Activated T-cell treated with anti-CD3 and anti-CD28 coated beads for 1 hour (primary cell): ENCODE measurements at places on chromosomes 4 and X.

DNA sequence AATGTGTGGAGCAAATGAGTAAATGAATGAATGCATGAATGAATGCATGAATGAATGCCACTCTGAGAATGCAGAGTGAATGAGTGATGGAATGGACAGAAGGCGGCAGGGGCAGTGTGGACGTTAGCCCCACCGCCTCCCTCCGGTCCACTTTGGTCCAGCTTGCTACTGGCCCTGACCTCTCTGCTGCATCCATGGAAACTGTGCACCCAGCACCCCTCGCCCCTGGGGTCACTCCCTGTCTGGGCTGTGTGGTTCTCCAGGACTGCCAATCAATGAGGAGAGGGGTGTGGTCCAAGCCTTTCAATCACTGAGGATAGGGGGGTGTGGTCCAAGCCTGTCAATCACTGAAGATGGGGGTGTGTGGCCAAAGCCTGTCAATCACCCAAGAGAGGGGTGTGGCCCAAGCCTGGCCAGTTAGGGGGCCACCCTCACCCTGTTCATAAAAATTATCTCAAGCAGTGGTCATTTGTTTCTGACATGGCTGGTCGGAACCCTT lies 39.2 kb upstream of the ASMTL start:
- DNase-seq: peak; percentile 16

DNA sequence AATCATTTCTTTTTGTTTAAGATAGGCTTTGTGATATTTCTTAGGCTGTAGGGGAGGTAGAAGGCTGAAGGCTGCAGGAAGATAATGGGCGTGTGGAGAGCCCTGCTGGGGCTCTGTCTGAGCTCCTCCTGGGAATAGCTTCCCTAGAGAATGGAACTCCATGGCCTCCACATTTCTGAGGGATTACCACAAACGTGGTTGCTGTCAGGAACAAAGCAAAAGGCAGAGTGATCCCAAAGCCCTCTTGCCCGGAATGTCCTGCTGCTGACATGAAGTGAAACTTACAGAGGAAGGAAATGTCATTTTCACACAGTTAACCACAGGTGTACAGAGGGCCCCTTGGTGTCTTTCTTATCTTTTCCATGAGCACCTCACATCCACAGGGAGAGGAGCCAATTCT lies 89.3 kb downstream of the DDIT4L start:
- no peak for DNase-seq

DNA sequence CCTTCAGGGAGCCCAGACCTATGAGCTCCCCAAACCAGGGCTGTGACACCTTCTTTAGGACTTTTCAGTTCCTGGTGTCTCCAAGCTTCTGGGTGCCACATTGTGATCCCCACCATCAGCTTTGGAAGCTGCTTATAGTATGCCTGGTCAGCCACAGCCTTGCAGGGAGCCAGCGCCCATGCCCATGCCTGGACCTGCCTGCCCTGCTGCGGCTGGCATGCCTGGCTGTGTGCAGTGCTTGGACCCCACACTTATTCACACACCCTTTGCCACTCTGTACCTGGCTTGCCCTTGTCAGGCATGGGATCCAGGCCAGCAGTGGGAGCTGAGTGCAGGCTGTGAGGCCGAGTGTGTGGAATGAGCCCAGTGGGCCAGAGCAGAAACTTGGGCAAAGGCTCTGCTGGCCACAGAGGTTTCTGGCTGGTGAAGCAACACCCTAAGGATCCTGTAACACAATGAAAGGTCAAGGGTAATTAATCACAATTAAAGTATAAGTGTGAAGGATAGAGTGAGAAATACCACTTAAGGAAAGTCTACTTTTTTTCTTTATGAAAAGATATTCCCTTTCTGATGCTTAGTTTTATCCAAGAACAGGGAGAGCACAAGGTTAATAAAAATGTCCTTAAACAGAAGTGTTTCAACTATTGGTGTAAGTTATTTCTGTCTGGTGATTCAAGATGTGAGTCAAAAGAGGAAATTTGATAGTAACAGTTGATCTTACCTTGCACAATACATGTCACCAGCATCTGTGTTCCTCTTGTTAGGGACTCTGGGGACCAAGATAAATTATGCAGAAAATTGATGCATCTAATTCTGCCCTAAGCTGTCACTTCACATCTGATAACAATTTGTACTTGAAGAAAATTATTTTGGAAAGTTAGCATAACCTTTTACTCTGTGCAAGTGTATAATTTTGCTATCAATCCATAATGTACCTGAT lies 161.8 kb downstream of the FAM47A start:
- DNase-seq: no peak

DNA sequence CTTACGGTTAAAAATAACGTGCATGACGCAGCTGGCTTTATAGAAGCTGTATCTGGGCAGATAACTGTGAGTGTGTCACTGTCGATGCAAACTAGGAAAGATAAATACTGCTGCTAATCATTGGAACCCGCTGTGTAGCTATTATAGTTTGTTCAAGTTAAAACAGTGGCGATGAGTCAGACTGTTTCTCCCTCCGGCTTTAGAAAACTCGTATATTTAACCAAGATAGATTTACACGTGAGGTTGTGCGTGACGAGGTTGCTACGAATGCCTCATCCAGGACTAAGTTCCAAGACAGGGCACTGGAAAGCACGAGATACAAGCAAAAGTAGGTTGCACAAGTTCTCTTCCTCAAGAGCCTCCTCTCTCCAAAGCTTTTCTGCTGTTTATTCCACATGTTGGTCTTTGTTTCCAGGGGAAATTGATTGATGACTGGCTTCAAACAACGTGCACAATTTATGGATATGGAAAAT lies 270.7 kb downstream of the FBXW7 start:
- DNase-seq: no peak

GRCh38 chr4:6548201-6548881 lies 26.6 kb upstream of the MAN2B2 start:
- no peak for DNase-seq

DNA sequence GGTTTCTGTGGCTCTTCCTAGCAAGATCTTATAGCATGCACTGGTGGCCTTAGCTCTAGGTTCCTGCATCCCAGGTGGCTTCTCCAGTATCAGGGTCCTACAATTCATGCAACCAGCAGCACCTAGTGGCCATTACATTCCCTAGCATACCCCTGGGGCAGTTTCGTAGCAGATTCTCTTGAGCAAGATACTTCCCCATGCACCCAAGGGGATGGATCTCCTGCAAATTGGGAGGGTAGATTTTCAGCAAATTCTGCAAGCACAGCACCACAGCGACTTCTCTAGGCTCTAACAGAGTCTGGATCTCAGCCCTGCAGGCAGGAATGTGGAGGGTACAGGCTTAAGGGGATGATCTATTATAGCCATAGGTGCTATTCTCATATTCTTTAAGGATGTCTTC lies 13.1 kb upstream of the SLC9B1 start:
- no peak for DNase-seq

DNA sequence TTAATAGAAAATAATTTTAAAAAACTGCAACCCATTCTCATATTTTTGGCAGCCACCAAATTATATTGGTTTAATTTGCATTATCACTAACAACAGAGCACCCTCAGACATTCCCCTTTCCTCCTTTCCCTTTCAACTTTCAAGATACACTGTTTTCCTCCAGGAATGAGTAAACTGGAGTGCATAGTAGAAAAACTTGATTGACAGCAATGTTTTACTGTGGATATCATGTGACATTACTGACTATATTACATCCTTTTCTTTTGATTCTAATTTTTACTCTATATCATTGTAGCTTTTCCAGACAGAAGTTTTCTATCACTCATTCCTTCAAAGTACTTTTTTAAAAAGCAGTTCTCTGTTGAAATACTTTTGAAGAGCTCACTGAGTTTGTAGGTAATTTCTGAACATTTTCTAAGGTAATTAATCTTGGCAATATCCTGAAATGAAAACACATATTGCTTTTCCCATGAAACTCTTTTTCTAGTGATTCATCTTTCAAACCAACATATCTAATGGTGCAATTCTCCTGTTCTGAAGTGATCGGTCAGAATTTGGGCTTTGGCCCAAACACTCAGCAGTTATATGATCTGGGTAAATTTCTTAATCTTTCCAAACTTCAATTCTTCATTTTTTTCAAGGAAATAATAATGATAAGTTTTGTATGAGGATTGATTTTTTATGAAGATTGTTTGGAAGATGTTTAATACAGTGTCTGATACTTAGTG lies 920.4 kb upstream of the EPHA5 start:
- no peak for DNase-seq

DNA sequence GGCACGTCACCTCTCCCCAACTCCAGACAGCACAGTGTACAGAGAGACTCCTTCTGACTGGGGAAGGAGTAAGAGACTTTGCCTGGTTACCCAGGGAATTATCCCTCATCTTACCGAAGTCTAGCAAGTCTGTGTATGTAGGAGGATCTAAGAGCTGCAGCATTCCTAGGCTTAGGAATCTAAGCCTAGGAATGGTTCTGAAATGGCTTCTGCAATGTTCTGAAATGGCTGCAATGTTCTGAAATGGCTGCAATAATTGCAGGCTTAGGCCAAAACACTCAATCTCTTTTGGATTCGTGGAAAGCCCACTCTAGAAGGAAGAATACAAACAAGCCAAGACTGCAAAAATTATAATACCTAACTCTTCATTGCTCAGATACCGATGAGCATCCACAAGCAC lies 106.4 kb downstream of the SCLT1 start:
- no peak for DNase-seq

- DNase-seq: no peak
Measured at GRCh38 chr4:159382856-159383561, 280.1 kb downstream of the RAPGEF2 start.

GRCh38 chr4:44438687-44439086 lies 9.9 kb downstream of the KCTD8 start:
- DNase-seq: no peak

GRCh38 chr4:163179207-163179606 lies 12.5 kb upstream of the NAF1 start:
- no peak for DNase-seq

GRCh38 chr4:17166954-17167353 lies 268.5 kb upstream of the LDB2 start:
- DNase-seq: no peak

DNA sequence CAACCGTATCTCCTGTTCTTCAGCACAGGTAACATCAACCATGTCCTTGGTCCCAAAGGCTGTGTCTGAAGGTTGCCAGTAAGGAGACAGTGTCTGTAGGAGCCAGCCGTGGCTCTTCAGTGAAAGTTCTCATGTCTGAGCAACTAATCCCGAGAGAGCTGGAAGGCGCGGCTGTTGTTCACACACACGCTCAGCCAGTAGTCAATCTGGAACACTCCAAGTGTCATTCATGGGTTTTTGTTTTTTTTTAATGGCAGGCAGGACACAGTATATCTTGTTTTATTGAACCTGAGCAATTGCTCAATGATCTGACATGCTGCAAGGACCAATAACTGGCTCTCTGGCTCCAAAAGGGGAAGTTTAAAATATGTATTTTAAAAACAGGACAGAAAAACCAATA lies 48.4 kb upstream of the MAP3K15 start:
- DNase-seq: no peak

DNA sequence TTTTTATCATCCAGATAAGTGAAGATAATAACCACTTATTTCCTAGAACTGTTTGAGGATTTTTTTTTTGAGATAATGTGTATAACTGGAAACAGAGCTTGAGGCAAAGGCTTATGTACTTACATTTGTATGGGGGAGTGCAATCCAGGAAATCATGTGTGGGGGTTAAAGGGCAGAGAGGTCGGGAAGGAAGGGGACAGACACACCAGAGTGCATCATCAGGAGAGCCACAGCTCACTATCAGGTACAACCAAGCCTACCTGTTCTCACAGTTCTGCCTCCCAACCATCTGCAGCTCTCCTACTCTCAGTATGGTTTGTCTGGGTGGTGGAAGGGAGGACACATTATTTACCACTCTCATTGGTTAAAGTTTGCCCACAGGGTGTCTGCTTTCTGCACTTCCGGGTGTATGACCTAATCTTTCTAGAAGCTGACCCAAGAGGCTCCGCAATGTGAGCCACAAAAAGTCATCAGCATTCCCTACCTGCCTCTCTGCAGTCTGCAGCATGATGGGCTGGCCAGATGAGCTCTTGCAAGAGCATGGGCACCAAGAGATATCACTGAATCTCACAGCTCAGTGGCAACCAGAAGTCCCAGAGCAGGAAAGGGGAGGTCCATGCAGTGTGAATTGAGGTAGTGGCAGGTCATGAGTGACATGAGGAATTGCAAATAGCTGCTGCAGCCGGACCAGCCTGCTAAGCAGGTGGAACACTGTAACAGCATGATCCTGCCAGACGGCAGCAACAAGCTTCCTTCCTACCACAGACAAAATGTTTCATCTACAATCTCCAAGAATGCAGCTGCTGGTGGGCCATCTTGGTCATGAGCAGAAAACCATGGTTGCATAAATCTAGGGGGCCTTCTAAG lies 36.9 kb upstream of the SPRY1 start:
- DNase-seq: no peak

DNA sequence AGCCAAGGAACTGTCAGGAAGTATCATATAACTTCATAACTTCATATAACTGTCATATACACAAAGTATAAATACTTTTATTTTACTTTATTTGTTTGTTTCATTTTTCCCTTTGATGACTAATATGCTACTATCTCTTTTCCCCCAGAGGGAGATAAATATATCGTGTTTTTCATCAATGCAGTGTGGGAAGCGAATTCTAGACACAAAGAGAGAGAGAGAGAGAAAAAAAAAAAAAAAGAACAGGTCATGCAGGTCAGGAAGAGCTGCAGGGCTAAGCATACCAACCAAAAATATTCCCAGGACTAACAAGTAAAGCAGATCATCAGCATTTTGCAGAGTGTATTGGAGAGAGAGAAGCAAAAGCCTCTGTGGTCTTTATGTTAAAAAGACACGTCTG lies 1849.2 kb downstream of the STIM2 start:
- no peak for DNase-seq

GRCh38 chr4:72846280-72847111 lies 223.0 kb downstream of the COX18 start:
- DNase-seq: no peak

DNA sequence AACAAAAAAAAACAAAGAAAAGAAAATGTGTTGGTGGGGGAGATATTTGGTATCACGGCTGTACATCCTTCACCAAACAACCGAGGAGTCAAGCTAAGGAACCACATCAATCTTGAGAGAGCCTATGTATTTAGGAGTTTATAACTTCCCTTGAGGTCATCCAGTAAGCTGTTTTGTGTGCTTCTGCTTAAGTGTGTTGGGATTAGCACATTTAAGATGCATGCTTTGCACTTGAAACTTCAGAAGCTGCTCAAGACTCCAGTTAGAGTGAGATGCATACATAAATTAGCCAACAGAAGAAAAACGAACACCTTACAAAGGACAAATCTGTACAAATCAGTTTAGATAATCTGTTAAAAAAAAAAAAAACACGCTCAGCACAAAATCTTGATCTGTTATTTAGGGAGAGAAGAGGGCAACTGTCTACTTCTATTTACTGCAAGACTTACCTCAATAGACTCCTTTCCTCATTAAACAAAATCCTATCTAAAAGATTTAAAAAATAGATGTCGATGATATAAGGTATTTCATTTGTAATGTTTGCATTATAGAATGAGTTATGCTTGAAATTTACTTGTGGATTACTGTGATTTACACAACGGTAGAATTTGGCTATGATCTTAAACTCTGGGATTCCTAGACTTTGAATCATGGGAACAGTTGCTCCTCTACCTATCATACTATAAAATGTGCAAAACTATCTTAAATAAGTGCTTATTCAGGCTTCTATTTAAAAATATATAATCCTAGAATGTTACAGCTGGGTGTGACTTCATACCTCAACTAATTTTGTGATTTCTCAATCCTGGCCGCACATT lies 53.8 kb upstream of the NAP1L5 start:
- no peak for DNase-seq

GRCh38 chr4:124227981-124228380 lies 484.6 kb downstream of the ANKRD50 start:
- DNase-seq: no peak

- no peak for DNase-seq
Measured at GRCh38 chr4:28921886-28922285, 1798.3 kb upstream of the PCDH7 start.

GRCh38 chrX:3599802-3600430 lies 113.5 kb downstream of the PRKX start:
- no peak for DNase-seq
